ENCODE measurements at places on chromosomes 5 and 9. TPM values are rescaled to one million over a fixed set of nuclear protein-coding genes. Genes with fewer than 3 reads are reported as not detected.

The CDKN2B-AS1 gene
- polyA plus RNA-seq, result 0.15 TPM

The MELK gene
- polyA plus RNA-seq, result 7.2 TPM

DNA sequence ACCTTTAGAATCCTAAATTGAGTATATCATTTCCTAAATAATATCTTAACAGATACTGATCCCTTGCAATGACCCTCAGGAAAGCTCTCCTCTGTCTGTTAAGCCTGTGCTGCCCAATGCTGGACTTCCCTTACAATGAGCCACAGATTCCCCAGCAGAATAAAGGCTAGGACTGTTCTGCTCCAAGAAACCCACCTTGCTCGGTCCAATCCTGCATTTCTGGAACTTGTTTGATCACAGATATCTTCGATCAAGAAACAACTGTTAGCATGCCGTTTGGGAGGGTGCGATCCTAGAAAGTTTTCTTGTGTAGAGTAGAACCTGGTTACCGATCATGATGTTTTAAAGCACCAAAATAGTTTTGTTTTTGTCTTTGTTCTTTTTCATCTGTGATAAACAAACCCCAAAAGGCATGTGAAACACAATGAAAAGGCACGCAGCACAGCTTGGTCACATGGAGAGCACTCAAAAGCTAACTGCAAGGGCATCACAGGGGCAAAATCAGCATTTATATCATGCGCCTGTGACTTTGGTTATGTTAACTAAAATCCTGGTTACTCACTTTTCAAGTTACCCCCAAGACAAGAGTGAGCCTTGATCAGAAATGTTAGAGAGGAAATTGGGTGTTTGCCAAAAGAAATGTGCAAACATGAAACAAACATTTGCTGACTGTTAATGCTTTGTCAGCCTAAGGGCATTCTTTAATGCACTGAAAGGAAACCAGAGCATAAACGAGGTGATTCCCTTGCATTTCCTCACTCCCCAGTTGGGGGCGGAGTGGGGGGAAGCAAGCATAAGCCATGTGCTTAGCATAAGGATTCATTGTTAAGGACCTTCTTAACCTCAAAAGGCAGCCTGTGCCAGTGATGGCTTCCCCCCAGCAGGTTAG, 61.9 kb upstream of the ADAMTS16 start:
- DNase-seq, result no peak

DNA sequence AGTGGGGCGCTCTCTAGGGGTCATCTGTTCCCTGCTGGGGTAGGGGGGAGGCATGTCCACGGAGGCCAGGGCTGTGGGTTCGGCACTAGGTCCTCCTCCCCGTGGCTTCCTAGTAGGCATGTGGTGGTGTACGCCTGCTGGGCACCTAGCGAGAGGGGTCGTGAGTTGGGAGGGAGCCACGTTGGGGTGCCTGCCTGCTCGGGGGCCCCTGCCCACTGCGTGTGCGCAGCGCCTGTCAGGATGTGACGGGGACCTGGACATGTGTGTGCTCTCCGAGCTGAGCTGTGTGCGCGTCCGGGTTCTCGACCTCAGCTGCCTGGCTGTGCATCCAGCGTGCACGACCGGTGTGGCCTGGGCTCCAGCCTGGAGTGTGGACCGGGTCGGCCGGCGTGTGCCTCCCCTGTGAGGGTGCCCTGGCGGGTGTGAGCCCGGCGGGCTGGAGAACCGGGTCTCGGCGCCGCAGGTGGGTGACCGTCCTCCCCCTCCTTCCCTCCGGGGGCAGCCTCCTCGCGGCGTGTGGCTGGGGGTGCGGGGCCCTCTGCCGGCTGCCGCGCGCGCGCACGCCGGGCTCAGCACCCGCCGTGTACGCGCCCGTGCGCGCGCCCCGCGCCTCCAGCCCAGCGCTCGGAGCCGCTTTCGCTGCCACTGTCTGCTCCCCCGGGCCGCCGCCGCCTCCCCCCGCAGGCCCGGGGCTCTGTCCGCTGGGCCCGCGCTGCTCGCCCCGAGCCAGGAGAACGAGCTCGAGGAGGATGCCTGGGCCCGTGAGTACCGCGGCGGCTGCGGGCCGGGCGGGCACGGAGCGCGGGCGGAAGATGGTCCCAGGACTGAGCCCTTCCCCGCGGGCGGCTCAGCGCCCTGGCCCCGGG, at the start of gene PRR7:
PRR7 (plus strand) TSS at position 615 of the 866 bp plus-strand sequence. CDS start 8,254 bp downstream, outside the sequence.
- no peak for DNase-seq

- DNase-seq, result no peak
These were observed 416.5 kb downstream of the DMRTA1 start for GRCh38 chr9:22863106-22863505.

DNA sequence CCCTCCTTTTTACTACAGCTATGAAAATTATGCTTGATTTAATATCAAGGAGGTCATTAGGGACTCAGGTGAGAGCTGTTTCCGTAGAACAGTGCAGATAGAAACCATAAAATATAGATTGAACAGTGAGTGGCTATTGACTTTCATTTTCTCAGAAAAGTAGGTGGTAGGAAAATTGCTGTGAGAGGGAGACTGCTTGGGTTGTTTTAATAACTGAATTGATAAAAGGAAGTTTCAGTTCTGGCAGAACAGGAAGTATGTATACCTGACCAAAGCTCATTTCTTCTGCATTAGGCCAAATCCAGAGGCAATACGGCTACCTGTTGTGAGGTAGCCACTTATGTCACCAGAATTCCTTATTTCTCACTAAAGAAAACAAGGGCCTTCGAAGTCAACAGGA, 761.7 kb upstream of the ARRDC3 start:
- no peak for DNase-seq

GRCh38 chr5:98927989-98928872, 576 bp downstream of the CHD1 start:
- no peak for DNase-seq

Measured in forelimb muscle (tissue), 1 donor.